Effector CD4-positive, alpha-beta T cell (primary cell): ENCODE measurements at places on chromosomes 2 and 18.
A peak's percentile ranks its signal among the peaks of the same experiment; 100 is the strongest.

- DNase-seq: no peak
These were observed 45.0 kb downstream of the MAP2 start for GRCh38 chr2:209468846-209469245.

DNA sequence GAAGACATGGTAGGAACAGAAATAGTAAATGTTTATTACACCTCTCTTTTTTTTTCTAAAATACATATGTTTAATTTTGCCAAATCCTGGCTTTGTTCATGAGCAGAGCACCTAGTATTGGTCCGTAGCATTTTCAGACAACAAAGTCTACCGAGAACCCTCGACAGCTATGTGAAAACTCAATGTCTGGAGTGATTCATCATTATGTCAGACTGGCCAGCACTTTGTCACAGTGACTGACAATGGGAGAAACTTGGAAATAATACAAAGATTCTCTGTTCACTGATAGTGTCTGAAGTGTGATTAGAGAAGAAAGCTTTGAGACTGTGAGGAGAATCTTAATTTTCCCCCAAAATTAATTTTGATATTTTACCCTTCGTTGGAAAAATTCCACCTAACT, 143.0 kb downstream of the HNMT start:
- no peak for DNase-seq

DNA sequence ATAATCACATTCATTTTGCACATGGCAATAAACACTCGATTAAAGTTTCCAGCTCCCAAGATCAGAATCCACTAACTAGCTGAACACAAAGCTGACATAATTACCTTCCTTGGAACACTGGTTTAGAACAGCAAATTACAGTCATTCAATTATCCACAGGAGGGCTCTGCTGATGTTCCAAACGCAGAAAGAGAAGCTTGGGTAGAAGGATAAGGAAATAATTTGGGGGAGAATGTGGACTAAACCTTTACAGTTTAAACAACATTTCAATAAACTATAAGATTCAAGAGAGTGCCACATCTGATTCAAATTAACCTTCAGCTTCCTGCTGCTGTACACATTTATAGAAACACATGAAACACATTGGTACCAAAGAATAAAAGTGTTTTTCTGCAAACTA, 67.8 kb upstream of the ARL4C start:
- no peak for DNase-seq

- DNase-seq: no peak
These were observed 58.2 kb downstream of the KLHL14 start for GRCh38 chr18:32714571-32715148.

DNA sequence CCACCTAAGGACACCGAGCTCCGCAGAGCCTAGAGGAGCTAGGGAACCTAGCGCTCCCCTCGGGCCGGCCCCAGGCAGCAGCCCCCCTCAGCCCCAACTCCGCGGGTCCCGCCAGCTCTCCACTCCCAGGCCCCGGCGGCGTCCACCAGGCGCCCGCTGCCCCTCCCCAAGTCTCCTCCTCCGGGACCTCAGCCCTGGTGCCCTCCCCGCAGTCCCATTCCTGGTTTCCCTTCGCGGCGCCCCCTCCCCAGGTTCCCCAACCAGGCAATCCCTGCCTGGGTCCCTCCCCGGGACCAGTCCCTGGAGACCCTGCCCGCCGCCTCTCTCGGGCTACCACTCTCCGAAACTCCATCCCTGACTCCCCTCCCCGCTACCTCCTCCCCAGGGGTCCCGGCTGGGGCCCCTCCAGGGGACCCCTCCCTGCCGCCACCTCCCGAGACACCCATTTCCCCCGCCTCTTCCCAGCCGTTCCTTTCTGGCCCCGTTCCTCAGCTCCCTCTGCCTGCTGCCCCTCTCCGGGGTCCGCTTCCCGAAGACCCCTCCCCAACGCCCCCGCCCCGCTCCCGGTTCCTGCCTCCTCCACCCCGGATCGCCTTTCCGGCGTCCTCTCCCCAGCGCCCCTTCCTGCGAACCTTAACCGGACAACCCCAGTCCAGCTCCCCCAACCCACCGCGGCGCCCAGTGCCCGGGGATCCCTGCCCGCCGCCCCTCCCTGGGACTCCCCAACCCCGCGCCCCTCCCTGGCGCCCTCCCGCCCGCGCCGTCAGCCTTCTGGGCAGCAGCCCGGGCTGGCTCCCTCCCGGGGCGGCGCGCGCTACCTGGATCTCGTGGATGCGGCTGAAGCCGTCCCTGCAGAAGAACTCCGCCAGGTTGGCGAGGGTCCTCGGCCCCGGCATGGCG, 678 bp downstream of the CYP27C1 start:
- no peak for DNase-seq

GRCh38 chr18:48923746-48924629, 26.8 kb downstream of the SMAD7 start:
- DNase-seq: no peak

DNA sequence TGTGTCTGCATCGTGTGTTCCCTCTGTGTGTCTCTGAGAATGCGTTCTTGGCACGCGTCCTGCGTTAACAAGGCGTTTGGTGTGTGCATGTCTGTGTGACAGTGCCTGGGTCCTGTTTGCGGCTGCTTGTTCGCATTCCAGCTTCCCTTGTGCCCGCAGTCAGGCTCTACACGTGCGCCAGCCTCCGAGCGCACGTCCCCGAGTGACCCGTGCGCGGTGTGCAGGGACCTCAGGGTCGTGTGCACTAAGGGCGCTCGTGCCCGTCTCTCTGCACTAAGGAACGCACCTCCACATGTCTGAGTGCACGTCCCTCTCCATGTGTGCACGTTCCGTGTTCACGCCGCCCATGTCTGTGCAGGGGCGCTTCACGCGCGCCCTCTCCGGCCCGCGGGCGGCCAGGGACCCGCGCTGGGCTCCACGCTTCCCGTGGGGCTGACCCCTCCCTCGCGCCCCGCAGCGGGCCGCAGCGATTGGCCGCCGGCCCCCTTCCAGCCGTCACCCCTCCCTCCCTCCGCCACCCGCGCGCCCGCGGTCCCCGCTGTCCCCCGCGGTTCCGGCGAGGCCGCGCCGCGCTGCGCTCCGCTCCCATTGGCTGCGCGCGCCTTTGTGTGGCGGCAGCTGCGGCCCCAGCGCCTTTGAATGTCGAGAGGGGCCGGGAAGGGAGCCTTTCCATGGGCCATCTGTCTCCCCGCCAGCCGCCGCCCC, 229.4 kb downstream of the HAUS1 start:
- no peak for DNase-seq

DNA sequence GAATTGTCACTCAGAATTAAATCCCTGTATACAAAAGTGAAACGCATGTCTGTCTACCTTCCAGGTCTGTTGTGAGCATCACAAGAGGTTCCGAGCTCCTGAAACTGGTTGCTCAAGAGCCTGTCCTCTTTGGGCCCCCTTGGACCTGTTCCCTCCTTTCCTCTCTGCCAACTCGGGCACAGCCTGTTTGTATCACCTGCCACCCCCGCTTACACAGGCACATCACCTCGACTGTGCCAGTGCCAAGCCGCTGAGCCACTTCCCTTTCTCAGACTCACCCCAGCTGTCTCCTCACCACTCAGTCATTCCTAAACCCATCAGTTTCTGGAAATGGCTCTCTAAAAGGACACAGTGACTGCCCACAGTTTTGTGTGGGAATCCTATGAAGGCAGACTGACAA, 3.1 kb downstream of the EFR3B start:
- DNase-seq: no peak

DNA sequence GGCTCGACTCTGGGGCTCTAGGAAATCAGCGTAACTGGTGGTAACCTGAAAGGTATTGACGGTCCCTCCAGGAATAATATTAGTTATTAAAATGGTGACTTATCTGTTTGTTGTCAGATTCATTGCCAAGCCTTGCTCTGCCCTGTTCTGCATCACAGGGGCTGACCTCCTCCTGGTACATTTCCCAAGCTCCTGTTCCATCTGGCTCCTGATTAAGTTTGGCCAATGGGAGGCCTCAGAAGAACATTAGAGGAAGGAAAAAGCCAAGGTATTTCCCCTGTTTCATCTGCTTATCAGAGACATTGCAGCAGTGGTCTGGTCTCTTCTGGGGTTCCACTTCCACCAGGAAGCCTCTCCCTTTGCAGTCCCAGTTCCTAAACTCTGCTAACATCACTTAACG, 527.0 kb downstream of the TNS1 start:
- DNase-seq: no peak

- DNase-seq: no peak
These were observed 49.1 kb downstream of the CCDC195 start for GRCh38 chr2:224666951-224667553.

DNA sequence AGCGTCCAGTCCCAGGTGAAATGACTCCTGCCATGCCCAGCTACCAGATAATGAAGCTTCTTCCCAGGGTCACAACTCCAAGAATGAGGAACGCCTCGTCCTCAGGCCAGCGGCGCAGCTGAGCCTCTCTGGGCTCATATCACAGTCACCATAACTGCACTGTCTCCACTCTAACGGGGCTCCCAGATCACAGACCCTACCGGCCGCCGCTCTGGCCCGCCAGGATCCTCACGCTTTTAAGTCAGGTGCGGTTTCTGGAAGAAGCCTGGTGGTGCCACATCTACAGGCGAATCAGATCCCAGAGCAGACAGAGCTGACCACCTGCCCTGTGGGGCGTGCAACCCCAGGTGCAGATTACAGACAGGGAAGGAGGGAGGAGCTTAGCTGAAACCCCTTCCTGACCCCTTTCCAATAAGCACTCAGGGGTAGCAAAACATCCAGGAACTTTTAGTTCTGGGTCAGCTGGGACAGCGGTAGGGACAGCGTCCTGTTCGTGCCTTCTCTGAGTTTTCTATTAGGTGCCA, 3.7 kb upstream of the ACKR3 start:
- no peak for DNase-seq

- DNase-seq: no peak
These were observed 16.3 kb upstream of the LYG1 start for GRCh38 chr2:99317161-99317872.

GRCh38 chr2:186542002-186542401, 47.9 kb upstream of the ITGAV start:
- DNase-seq: no peak

DNA sequence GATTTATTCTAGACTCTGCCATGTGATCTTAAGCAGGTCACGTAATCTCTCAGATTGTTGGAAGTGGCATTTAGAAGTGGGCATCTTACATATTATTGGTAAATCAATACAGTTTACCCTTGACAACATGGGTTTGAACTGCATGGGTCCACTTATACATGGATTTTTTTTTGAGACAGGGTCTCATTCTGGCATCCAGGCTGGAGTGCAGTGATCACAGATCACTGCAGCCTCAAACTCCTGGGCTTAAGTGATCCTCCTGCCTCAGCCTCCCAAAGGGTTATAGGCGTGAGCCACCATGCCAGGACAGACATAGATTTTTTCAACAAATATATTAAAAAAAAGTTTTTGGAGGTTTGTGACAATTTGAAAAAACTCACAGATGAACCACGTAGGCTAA, 144.7 kb downstream of the OTX1 start:
- no peak for DNase-seq

DNA sequence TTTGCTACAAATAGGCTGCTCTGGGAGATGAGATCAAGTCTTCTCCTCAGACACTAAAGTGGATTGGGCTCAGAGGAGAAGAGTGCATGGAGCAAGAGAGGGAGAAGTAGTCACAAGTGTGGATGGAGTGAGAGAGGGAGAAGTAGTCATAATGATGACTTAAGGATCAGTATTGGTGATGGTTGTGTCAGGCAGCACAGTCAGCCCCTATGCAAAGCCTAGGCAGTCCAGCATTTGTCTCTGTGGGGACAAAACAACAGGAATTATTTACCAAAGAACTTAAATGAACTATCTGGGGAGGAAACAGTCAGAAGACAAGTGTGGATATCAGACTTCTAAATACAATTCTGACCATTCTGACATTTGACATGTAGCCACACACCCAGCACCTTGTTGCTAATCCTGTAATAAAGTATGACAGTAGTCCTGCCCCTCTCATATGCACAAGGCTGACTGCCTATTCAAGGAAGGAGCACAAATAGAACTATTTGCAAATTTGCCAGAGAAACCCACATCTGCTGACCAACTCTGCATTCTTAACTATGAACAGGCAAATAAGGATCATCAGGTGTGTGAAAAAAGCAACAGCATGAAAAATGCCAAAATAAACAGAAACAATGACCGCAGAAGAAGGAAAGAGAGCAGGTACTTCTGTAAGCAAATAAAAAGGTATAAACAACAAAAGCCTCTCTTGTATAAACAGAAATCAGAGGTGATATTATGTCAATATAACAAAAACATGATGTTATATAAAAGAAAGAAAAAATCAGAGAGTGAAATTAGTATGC, 1597.9 kb upstream of the ACVR2A start:
- no peak for DNase-seq

DNA sequence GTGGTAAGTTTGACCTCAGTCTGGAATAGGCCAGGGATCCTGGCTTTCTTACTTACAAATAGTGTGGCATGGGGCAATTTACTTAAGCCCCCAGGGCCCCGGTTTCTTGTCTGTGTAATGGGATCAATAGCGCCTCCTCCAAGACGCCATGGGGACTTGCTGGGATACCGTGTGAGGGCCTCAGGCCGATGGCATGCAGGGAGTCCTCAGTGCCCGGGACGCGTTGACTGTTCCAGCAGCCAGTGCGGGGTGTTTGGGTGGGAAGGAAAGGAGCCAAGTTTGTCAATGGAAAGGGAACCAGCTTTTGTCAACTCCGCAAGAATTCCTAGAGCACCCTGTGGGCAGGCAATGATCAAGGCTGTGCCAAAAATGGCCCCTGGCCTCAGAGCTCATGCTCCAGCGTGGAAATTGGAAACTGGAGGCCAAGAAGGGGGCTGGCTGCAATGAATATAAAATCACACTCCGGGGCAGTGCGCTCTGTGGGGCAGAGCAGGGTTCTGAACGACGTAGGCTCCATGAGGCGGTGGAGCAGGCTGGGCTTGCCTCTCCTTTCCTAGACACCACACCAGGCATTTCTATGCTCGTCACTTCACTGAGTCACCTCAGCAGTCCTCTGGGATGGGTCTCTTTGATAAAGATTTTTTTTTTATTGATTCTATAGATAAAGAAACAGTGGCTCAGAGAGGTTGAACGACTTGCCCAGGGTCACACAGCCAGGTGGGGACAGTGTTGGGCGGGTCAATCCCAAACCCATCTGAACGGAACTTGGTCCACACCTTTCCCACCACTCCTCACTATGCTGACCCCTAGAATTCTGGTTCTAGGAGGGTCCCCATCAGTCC, 56.7 kb upstream of the ASAP2 start:
- DNase-seq: no peak

- no peak for DNase-seq
These were observed 149.7 kb downstream of the DCC start for GRCh38 chr18:52489396-52490306.

- DNase-seq: no peak
These were observed 991.5 kb upstream of the FANCL start for GRCh38 chr2:59232394-59233165.

DNA sequence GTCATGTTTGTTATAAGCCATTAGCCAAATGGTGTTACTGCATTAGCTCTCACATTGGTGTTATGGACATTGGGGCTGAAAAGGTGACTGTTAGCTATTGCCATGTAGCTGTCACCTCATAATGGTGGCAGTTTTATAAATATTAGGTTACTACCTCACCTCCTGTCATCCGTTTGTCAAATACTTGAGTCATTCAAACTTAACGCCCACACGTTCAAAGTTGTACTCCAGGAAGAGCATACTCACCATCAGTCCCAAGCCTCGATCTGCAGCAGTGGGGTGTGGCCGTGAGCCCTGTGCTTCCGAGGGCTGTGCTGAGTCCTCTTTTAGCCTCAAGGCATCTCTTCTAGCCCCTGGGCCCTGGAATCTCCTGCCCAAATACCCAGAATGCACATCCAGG, 87.3 kb downstream of the PDK1 start:
- DNase-seq: no peak

GRCh38 chr2:206801418-206802189, 36.2 kb downstream of the FASTKD2 start:
- DNase-seq: no peak

GRCh38 chr2:28610583-28611201, 114.8 kb downstream of the PLB1 start:
- DNase-seq: peak; percentile 17

GRCh38 chr2:142944721-142945120, 67.3 kb downstream of the KYNU start:
- DNase-seq: no peak
